D341Med (cell line): ENCODE measurements at places on chromosomes 3 and 15.
A peak's percentile ranks its signal among the peaks of the same experiment; 100 is the strongest.

DNA sequence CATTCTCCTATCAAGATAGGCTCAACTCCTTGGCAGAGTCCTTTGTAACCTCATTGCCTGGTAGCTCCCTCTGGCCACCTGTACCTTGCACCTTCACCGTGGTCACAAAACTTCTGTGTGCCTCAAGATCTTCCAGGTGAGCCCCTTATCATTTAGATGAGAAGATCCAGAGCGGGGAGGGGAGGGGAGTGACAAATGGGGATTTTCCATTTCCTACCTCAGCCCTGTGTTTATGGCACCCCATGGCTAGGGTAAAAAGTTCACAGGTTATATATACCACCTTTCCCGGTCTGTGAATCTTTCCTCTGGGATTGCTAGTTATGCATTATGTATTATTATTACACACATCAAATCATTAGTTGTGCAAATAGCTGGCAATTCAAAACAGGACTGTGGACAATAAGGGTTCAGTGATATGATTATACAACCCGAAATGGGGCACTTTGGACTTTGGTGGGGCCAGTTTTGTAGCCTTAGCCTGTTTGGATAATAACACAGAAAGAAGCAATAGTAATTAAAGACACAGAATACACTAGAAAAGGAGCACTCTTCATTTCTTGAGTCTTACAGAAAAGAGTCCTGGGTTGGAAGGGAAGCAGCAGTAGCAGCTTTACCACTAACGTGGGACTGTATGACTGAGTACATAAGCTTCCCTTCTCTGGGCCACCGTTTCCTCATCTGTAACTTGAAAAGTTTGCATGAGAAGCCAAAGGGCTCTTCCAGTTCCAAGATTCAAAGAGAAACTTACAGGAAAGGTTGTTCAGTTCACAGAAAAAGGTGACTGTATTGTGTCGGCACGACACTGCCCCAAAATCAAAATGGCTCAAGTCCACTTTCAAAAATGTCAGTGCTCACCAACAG lies 7.1 kb downstream of the TLE3 start:
- no peak for DNase-seq

DNA sequence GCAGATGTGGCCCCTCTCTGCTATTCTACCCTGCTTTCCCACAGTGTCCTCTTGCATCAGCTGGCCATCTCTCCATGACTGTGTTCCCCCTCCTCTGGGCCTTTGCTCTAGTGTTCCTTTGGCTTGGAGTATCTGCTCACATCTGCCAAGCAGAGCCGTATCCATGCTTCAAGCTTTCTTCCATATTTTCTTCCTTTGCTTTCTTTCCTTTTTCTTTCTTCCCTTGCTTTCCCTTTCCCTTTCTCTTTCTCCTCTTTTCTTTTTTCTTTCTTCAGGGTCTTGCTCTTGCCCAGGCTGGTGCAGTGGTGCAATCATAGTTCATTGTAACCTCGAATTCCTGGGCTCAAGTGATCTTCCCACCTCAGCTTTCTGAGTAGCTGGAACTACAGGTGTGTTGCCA lies 12.6 kb downstream of the KLHL18 start:
- DNase-seq = no peak

- DNase-seq = no peak
Observed at GRCh38 chr15:94638183-94638582, 406.8 kb downstream of the MCTP2 start.

DNA sequence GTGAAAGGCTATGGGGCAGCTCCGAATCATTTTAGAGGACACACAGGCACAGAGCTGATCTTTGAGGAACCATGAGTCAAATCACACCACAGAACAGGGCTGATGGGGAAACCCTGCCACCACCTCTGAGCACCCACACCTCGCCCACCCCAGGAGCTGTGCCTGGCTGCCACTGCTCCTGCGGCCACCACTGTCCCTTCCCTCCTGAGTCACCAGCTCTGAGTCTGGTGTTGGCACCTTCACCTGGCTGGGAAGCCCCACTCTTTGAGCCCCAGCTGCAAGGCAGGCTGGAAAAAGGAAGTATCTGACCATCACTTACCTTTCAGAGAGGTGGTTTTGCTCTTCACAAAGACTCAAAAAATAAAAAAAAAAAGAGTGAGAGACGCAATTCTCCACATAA lies 63.6 kb upstream of the MEF2A start:
- no peak for DNase-seq

DNA sequence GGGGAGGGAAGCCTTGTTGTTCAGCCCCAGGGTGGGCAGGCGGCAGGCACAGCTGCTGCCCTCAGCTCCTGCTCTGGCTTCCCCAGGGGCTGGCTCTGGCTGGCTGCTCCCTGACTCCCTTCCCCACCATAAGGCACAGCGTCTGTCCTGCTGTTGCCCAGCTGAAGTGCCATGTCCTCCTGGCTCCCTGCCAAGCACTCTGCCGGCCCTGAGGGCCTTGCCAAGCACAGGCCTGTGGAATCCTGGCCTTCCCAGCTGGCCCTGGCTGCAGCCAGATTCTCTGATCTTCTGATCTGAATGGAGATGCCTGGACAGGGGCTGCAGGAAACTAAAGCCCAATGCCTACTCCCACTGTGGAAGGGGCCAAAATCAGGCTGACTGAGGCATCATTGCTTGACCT lies 1.1 kb downstream of the IQCF6 start:
- DNase-seq = no peak

DNA sequence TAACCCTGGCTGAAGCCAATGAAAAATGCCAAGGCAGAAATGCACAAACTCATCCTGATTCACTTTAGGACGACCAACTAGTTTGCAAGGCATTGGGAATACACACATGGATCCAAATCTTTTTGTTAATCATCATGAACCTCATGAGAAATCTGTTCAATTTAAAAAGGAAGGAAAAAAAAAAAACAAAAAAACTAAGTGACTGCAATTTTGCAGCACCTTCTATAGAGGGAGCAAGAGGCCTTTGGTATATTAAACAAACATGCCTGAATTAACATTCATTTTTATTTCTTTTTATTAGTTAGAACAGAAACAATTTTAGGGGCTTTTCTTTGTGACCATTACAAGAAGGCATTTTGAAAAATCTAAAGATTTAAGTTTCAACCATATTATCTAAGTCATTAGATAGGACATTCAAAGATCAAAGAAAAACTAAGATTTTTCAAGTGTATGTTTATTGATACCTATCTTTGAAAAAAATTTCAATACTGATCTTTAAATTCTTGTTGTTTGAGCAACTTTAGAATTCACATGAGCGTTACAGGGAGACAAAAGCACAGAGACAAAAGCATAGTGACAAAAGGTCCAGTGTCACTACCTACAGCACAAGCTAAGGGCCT lies 182.4 kb downstream of the CBLB start:
- DNase-seq = peak; percentile 29

DNA sequence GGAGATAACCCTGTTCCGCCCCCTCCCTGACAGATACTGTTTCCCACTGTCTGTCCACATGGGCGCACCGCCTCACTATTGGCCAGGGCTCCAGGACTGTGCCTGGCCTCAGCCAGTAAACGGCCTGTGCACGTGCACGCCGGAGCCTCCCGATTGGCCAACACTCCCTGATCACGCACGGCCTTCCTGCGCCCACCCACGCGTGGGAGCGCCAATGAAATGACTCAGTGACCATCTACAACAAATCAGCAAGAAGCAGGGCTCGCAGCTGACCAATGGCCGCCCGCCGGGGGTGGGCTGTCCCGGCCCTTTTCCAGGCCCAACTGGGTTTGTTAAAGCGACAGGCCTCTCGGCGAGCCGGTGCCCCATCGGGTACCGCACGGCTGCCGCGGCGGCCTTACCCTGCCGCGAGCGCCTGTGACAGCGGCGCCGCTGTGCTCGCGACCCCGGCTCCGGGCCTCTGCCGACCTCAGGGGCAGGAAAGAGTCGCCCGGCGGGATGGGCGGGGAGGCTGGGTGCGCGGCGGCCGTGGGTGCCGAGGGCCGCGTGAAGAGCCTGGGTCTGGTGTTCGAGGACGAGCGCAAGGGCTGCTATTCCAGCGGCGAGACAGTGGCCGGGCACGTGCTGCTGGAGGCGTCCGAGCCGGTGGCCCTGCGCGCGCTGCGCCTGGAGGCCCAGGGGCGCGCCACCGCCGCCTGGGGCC lies at the start of gene ARRDC4:
ARRDC4 (plus strand) TSS at position 340 of the 703 bp plus-strand sequence; CDS start at position 499, 159 bp downstream.
- peak; percentile 95 for DNase-seq

- DNase-seq = peak; percentile 63
Observed at GRCh38 chr15:76285241-76285825, 25.9 kb downstream of the ETFA start.

DNA sequence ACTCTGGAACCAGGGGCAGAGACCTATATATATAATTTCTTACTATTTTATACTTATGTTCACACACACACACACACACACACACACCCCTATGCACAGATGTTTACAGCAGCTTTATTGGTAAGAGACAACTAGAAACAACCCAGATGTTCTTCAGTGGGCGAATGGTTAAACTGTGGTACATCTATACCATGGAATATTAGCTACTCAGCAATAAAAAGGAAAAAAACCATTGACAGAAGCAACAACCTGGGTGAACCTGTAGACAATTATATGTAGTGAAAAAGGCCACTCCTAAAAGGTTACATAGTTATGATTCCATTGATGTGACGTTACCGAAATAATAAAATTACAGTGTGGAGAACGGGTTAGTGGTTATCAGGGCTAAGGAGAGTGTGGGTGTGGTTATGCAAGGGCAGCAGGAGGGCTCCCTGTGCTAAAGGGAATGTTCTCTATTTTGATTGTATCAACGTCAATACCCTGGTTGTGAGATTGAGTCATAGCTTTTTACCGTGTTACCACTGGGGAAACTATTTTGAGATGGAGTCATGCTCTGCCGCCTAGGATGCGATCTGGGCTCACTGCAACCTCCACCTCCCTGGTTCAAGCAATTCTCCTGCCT lies 85.5 kb downstream of the FLNB start:
- DNase-seq = no peak

GRCh38 chr15:65372787-65373067 lies 5.1 kb downstream of the IGDCC3 start:
- peak; percentile 91 for DNase-seq

DNA sequence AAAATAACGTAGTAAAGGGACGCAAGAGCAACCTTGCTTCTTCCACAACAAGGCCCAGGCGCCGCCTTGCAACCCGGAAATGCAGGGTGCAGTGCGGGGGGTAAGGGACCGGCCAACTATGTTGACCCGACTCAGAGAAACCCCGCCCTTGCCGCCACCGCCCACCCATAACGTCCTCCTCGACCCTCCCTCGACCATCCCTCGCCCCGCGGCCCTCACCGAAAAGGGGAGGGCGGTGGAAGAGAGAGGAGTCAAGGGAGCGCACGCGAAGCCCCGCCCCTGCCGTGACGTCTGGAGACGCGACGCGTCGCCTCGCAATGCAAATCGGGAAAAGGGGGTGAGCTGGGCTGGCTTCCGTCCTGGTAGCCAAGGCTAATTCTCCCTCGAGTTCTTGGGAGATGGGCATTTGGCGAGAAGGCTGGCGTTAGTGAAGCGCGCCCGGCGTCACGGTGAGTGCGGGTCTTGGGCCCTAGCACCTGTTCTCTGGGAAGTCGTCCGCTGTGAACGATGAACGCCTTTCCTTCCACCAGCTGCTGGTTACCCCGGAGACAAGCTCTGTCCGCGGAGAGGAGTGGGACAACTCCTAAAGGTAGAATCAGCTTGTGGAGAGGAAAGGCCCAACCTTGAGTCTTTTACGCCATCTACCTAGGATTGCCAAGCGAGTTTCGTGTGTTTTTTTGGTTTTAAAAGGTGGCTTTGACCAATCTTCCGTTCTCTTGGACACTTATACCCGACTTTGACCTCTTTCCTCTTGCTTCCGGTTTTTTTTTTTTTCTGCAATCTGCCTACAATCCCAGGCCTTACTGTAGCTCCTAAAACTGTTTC lies at the start of gene USP8:
USP8 (plus strand) TSS at position 340 of the 825 bp plus-strand sequence. CDS start 14,669 bp downstream, outside the sequence.
- peak; percentile 96 for DNase-seq

DNA sequence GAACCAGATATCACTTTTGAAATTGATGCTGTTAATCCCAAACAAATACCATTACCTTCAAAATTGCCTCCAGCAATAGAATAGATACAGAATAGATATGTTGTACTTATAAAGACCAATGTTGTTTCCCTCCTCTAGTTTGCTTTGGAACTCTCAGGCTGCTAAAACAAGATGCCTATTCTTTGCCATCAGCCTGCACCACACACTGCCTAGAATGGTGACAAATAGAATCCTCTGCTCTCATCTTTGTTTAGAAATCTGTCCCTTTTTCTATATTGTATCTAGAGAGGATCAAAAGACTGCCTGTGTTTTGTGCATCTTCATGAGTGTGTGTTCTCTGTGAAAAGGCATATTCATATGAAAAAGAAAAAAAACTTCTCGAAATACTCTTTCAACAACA lies 349.2 kb upstream of the CCDC54 start:
- DNase-seq = no peak

DNA sequence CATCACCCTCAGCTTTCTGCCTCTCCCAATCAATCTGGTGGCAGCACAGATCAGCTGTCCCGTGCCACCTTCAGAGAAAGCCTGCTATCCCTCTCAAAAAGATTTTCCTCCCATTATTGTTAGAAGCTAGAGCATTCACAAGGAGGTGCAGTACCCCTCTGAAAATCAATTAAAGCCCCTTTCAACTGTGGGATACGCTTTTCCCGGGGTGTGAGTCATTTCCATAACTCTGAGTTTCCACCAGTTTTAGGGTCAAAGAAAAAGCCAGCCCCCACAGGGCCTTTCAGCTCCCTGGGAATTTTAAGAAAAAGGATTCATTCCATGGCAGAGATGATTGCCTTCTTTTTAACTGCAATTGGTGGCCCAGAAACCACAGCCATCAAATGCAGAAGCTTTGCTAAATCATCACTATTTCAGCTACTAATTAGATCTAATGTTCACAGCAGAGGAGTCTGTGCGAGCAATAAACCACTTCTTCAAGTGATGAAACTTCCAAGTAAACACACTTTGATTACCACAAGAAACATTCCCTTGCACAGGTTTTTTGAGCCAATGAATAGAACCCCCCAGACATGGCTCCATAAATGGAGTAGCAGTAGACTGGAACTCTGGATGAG lies 270.0 kb upstream of the TPRG1 start:
- DNase-seq = no peak

- DNase-seq = no peak
Observed at GRCh38 chr3:189947948-189948723, 172.6 kb downstream of the P3H2 start.

- DNase-seq = no peak
Observed at GRCh38 chr3:183892610-183893214, 8.0 kb upstream of the PARL start.

- no peak for DNase-seq
Observed at GRCh38 chr15:30059771-30060170, 23.0 kb upstream of the GOLGA8J start.

- DNase-seq = peak; percentile 40
Observed at GRCh38 chr3:175956964-175957363, 1097.8 kb downstream of the NAALADL2 start.

DNA sequence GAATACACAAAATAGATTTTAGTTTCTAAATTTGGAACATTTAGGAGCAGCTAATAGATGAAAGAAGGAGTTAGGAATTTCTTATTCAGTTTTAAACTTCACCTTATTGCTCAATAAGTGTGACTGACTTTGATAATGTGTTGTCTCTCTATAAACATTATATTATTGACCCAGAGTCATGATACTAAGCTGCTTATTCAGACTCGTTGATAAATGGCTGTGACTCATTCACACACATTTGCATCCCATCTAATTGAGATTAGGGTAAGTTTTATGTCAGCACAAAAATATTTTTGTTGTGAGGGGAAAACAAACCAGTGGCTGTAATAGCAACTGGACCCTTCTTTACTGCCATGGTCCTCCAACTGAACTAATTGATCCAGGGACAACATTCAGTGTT lies 137.6 kb downstream of the GOLIM4 start:
- no peak for DNase-seq

- DNase-seq = no peak
Observed at GRCh38 chr3:14194865-14195264, 16.2 kb downstream of the LSM3 start.

GRCh38 chr3:63900459-63900858 lies 11.7 kb downstream of the SCAANT1 start:
- no peak for DNase-seq
